Thoracic aorta (tissue), 2 donors: ENCODE measurements at places on chromosomes 4 and X. TPM values are rescaled to one million over a fixed set of nuclear protein-coding genes. Genes with fewer than 3 reads are reported as not detected.

GAGE13 gene
- total RNA-seq: not detected

KLB gene
- total RNA-seq: not detected

ERCC6L gene
- 0.41 TPM for total RNA-seq

CLDN2 gene
- total RNA-seq: not detected

PWWP3B gene
- total RNA-seq: not detected

GSTCD gene
- 6.9 TPM for total RNA-seq

CA5B gene
- total RNA-seq: 29.1 TPM

GAGE12H gene
- not detected for total RNA-seq

SMIM10 gene
- 14.6 TPM for total RNA-seq

ARFIP1 gene
- total RNA-seq: 39.0 TPM

FRAS1 gene
- total RNA-seq: 2.0 TPM

GUCY1A1 gene
- 135 TPM for total RNA-seq

PITX2 gene
- total RNA-seq: not detected

CTAG1A gene
- not detected for total RNA-seq

HMGN5 gene
- total RNA-seq: 7.3 TPM

DNA sequence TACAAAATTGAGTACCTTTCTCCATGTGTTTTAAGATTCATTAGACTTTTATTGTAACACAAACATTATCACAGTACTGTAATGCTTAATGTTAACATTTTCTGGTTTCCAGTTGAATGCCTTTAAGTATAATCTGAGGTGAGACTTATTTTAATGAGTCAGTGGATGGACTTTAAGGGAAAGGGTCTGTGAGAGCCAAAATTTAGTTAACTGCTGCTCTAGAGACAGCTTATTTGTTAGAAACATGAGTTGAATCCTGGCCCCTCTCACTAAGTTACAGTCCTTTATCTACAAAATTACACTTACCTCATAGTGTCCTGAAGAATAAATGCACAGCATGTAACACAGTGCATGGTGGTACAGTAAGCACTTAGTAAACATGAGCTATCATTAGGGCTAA is 66.0 kb downstream of the PGRMC2 start:
- DNase-seq: no peak

GRCh38 chr4:15182600-15183220 is 180.4 kb downstream of the CPEB2 start:
- no peak for DNase-seq

DNA sequence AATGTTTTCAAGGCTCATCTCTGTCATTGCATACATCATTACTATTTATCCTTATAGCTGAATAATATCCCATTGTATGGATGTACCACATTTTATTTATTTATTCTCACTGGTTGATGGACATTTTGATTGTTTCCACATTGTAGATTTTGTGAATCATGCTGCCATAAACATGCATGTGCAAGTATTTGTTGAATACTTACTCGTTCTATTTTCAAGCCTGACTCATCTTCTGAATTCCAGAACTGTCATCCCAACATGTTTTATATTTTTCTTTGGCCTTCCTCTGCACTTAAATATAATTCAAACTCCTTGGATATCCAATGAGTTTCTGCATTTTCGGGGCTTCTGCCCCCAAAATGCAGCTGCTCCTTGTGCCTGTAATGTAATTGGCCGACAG is 77.6 kb downstream of the MXRA5 start:
- DNase-seq: no peak

DNA sequence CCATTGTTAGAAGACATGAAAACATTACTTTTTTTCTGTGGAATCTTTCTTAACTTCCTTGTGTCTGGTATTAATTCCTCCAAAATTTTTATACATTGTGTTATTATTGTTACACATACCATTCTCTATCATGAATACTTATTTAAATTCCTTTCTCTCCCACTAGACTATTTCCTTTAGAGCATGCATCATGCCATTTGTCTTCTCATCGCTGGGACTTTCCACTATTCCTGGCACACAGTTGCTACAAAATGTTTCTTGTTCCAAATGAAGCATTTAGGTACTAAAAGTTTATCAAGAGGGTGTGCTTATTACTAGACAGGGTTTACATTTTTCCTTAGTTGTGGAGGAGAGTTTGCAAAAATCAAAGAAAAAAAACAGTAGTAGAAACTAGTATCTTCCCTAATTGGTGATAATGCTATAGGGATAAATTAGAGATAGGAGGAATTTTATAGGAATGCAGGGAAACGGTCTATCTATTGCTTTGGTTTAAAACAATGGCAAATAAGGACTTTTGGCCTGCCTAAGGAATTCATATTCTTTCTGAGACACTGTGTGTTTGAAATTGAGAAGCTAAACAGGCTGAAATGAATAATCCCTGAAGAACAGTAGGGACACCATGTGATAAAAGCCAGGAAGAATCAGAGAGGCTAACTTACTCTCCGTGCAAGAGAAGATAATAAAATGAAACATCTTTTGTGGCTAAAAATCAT is 187.5 kb upstream of the TBC1D9 start:
- no peak for DNase-seq

GRCh38 chr4:130563889-130564418 is 1468.0 kb downstream of the C4orf33 start:
- no peak for DNase-seq

DNA sequence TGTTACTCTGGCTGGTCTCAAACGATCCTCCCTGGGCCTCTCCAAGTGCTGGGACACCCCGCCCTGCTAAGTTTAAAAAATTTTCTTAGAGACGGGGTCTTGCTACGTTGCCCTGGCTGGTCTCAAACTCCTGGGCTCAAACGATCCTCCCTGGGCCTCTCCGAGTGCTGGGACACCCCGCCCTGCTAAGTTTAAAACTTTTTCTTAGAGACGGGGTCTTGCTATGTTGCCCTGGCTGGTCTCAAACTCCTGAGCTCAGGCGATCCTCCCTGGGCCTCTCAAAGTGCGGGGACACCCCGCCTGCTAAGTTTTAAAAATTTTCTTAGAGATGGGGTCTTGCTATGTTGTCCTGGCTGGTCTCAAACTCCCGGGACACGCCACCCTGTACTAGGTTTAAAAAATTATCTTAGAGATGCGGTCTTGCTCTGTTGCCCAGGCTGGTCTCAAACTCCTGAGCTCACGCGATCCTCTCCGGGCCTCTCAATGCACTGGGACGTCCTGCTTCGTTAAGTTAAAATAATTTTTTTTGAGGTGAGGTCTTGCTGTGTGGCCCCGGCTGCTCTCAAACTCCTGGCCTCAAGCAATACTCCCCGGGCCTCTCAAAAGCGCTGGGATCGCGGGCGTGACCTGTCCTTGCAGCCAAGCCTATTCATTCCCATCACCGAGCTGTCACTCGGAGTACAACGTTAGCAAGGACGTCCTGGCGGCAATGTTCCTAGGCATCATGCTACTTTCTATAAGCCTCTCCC is 1.1 kb downstream of the SLC25A6 start:
- DNase-seq: no peak

DNA sequence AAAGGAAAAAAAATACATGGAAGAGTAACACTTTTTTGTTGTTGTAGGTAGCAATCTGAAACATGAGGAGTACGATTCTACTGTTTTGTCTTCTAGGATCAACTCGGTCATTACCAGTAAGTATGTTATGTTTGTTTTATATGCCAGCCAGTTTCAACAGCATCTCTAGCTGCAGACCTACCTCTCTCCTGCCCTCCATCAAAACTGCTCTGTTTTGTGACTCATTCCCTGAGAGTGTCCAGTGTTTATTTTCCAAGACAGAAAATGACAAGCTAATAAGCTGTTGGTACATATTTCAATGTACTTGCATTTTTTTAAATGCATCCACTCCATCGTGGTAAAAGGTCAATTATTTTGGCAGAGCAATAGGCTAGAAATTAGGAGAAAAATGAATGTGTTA is 347 bp downstream of the AMTN start:
- no peak for DNase-seq

DNA sequence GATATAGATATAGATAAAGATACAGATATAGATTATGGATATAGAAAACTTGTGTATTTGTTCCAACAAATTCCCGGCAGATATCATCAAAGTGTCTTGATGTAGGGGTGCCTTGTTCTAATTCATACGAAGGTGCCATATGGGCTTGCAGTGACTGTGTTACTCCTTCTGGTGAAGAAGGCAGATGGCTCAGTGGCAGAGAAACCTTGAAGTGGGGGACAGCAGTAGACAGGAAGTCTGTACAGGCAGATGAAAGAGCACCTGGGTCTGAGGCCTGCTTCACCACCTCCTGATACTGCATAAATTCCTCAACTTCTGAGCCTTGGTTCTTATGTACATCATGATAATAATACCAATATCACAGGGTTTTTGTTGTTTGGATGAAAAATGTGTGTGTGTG is 179.5 kb upstream of the GATB start:
- DNase-seq: no peak

DNA sequence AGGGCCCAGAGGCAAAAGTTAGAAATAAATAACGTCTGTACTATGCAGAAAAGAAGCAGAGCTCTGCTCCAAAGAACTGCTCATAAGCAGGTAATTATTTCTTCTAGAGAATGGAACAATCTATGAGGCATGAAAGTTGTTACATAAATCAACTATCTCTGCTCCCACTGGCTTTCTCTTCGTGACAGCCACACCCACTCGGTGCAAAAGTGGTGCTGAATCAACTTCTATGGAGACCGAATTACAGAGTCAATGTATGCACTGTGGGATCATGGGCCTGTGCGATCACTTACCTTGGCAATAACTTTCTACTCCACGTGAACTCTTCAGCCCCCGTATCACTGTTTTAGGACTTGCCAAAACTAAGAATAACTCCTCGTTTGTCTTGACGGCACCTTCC is 99.4 kb upstream of the ATXN3L start:
- DNase-seq: no peak

- no peak for DNase-seq
Observed at GRCh38 chr4:112604589-112604988, 32.1 kb downstream of the ZGRF1 start.

DNA sequence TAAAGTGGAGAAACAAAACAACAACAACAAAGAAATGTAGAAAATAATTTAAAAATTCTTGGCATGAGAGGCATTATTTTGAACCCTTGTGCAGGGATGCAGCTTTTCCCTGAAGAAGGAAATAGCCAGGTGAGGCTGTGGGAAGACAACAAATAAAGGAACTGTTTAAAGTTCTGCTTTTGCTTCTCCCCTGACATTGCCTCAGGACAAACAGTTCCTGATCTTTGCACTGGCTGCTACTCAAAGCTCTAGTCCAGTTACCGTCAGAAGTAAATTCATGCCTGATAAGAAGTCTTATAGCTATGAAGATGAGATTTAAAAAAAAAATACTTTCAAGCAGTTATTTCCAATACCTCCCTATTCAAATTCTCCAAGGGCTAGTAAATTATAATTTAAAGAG is 233.8 kb downstream of the IL15 start:
- no peak for DNase-seq

GRCh38 chr4:82797040-82797404 is 1.6 kb downstream of the SCD5 start:
- no peak for DNase-seq

DNA sequence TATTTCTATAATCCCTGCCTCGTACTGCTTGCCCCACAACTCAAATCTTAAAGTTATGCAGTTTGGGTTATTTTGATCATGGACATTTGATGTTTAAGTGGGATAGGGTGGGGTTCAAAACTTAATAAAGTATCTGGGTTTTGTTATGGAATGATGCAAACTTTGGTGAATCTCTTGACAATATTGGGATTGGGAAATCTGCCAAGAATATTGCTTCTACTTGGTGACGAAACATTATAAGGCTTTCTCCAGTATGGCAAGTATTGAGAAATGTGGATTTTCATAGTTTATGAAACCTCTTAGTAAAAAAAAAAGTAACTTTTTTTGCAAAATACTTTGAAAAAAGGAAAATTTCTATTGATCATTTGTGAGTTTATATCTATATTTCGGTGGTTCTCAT is 130.8 kb upstream of the SFRP2 start:
- no peak for DNase-seq

GRCh38 chr4:164856396-164856795 is 20.6 kb upstream of the APELA start:
- DNase-seq: no peak

DNA sequence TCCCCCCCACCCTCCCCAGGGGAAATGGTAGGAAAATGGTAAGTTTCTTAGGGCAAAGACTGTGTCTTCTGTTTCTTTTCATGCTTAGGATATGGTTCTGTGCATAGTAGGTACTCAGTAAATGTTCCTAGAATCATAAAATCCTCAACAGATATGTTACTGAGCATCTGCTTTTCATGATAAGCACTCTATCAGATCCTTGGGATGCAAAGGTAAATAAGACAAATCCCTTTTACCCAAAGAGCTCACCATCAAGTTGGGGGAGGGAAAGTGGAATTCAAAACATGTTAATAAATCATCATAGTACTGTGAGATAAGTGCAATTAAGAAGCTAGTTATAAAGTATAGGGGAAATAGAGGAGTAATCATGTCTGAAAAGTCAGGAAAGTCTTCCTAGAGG is 67.9 kb upstream of the OGT start:
- no peak for DNase-seq

- no peak for DNase-seq
Observed at GRCh38 chrX:72255864-72256263, 17.0 kb upstream of the ERCC6L start.

DNA sequence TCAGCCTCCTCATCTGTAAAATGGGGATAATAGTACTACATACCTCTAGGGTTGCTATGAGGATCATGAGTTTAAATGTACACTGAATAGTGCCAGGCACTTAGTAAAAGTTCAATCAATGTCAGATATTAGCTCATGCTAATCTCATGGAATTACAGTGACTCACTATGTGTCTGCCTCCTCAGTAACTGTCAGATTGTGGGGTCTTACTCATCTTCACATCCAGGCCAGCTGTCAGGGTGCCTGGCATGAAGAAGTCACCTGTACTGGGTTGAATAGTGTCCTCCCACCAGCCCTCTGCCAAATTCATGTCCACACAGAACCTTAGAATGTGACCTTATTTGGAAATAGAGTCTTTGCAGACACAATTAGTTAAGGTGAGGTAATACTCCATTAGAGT is 54.3 kb upstream of the STIM2 start:
- no peak for DNase-seq

GRCh38 chr4:5706486-5707290 is 1.7 kb downstream of the EVC2 start:
- no peak for DNase-seq

DNA sequence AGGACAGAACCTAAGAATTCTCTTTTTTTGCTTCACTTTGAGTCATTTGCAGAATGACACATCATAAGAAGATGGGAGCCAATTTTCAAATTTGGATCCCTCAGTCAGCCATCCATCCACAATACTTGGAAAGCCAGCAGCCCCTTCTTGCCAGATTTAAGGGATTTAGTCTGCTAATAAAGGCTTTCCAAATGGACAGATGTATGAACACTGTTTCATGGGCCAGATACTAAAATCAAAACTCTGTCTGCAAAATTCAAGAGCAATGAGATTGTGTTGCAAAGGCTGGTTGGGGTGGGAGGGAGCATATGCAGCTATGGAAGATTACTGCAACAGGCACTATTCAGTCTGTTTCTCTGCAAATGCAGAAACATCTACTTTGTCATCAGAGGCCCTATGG is 37.7 kb upstream of the KCNIP4 start:
- no peak for DNase-seq
